Dorsolateral prefrontal cortex (tissue), 122 donors: ENCODE measurements at places on chromosomes 4 and X.

- DNase-seq: no peak
These were observed 58.0 kb downstream of the FAM53A start for GRCh38 chr4:1626151-1626550.

GRCh38 chr4:144374065-144374464 lies 233.5 kb upstream of the GYPA start:
- DNase-seq: no peak

GRCh38 chrX:41722214-41722613 lies 1.8 kb upstream of the GPR82 start:
- no peak for DNase-seq

GRCh38 chr4:75634281-75634680 lies 4.0 kb upstream of the CDKL2 start:
- no peak for DNase-seq

DNA sequence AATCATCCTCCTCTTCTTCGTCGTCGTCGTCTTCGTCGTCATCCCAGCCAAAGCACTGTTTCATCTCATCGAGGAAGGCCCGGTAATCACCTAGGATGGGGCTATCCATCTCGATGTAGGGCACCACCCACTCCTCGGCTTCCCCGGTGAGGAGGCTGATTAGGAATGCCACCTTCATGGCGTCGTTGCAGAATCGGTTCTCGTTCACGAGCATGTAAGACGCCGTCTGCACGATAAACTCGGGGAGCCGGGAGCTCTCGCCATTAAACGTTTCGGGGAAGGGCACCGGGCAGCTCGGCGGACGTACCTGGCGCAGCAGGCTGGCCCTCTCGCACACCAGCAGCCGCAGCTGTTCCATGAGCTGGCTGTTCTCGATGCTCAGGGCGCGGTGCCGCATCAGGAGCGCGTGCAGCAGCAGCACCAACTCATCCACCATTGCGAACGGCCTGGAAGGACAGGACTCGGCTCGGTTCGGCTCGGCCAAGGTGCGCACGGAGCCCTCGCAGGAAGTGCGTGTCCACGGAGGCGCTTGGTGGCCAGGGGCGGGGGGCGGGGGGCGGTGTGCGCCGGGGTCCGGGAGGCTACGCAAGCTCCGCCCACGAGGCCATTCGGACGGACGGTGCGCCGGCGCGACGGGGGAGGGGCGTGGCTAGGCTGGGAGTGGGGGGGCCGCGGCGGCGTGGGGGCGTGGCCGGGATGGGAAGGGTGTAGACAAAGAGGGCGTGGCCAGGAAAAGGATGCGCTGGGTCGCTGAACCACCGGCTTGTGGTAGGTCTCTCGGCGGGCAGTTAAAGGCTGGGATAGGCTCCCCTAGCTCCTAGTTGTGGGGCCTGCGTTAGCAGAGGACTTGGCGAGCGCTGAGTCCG lies at the start of gene LDOC1:
LDOC1 (minus strand) TSS at position 544 of the 866 bp plus-strand sequence; CDS start at position 436, 108 bp downstream.
- peak; percentile 80 for DNase-seq

DNA sequence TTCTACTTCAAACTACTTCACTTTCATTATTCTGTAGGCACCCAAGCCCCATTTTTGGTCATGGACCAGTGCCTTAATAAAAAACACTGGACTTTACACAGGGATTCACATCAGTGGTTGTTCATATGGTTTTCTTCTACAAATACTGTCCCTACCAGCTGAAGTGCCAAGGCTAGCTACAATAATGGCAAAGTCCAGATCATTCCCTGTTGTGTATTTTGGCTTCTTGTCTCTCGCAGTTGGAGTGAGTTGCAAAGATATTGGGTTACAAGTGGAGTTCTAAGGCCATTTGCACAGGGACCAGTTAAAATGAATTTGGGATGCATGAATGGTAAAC lies 16.7 kb upstream of the ANKRD17 start:
- DNase-seq: no peak

DNA sequence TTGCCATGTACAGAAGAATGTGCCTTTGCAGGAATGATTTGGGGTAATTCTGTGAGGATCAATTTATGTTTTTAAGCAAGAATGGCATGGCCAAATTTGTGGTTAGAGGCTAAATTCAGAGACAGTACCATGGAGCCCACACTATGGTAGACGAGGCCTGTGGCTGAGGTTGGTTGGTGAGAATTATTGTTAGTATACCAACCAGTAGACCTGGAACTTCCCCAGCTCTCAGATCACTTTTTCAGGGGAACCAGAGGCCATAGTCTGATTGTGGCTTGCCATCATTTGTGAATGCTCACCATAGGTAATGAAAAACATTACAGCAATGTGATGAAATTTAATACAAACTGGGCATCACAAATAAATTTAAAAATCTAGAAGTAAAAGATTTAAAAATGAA lies 56.3 kb downstream of the SHISA3 start:
- no peak for DNase-seq

GRCh38 chr4:86630629-86631028 lies 36.5 kb downstream of the PTPN13 start:
- DNase-seq: no peak

DNA sequence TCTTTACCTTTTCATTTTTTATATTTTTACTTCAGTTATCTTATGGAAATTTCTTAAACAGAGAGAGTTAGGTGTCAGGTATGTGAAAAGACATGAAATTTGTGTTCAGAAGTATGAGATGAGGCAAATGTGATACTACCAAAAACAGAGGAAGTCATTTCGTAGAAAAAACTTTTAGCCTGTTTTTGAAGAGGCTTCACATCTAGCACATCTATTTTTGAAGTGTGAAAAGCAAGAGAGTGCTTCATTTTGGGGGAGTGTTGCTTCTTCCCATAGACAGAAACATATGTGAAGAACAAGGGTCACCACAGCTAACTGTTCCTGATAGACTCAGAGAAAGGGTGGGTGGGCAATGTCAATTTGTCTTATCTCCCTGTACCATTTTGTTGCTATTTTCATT lies 125.3 kb downstream of the TET2 start:
- no peak for DNase-seq

DNA sequence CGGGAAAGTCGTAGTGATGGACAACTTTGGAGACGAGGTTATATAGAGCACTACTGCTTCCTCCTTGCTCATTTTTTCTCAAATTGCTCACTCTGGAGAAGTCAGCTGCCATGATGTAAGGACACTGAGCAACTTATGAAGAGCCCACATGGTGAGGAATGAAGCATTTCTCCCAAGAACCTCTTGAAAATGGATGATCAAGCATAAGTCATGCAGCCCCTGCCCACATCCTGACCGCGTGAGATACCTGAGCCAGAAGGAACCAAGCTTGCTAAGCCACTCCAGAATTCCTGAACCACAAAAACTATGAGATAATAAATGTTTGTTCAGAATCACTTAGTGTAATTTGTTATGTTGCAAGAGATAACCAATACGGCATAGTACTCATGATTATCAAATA lies 42.8 kb downstream of the PDE5A start:
- no peak for DNase-seq

GRCh38 chr4:41420541-41420940 lies 117.4 kb upstream of the LIMCH1 start:
- no peak for DNase-seq

GRCh38 chr4:157978680-157979361 lies 194.0 kb downstream of the GASK1B start:
- DNase-seq: peak; percentile 77

GRCh38 chr4:76208005-76208765 lies 5.4 kb downstream of the SCARB2 start:
- DNase-seq: peak; percentile 75

GRCh38 chr4:189048119-189048518 lies 892.6 kb upstream of the FRG1 start:
- DNase-seq: no peak

DNA sequence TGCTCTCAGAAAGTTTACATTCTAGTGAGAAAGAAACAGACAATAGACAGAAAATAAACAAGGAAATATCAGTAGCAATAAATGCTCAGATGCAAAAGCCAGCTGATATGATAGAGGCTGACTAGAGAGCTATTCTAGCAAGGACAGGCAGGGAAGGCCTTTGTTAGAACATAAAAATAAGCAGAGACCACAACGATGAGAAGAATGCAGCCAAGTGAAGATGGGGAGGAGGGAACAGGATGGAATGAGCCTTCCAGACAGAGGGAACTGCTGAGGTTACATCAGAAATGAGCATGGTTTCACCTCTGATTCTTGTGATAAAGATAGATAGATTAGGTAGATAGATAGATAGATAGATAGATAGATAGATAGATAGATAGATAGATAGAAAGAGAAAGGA lies 7.6 kb upstream of the SOWAHB start:
- no peak for DNase-seq

- DNase-seq: no peak
These were observed 6.4 kb downstream of the PPEF2 start for GRCh38 chr4:75895744-75896314.

GRCh38 chr4:1521821-1522361 lies 115.6 kb upstream of the NKX1-1 start:
- no peak for DNase-seq

DNA sequence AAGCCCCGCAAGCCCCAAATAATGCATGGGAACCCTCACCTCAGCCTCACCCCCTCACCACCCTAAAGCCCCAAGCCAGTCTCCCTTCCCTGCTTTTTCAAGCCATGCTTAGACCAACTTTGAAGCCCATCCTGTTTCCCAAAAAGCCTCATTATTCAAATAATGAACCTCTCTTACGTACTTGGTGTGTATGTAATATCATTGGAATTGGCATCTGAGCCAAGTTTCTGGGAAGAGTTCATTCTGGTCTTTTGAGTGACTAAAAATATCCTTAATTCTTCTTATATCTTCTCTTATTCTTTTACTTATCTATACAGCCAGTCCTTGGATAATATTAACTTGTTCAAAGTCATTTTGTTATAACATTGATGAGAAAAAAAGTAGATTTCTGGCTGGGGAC lies 875.8 kb upstream of the SLIT2 start:
- no peak for DNase-seq

- DNase-seq: no peak
These were observed 3.0 kb downstream of the BMP15 start for GRCh38 chrX:50913520-50913919.

GRCh38 chr4:184596617-184597185 lies 52.5 kb downstream of the CASP3 start:
- DNase-seq: no peak

DNA sequence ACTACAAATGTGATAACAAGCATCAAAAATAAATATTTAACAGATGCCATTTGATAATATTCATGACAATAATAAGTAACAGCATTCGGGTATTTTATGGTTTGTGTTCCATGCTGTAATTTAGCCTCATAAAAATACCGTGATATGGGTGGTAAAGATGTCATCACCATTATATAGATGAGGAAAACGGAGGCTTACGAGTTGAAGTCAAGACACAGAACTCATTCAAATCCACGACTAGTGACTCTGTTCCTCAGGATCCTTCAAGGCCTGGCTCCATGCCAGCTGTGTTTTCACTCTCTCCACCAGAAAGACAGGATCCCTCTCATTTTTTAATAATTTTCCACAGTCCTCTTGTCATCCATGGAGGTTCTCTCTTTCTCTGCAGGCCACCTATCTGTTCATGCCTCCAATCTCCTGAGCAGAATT lies 94.5 kb downstream of the APBB2 start:
- no peak for DNase-seq

DNA sequence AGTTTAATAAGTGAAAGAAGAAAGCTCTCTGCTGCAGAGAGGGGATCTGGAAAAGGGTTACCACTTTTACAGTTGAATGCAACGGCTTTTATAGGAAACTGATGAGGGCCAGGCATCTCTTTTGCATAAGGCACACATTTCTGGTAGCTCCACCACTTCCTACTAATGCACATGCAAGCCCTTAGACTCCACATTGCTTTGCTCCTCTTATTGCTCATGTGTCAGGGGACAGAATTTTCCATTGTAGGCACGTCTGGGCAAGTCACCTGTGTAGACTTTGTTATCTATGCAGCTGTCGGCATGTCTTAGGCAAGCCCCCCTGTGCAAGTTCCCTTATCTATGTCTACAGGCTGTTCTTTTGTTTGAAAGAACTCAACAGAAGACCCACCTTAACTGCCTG lies 294.6 kb upstream of the STS start:
- no peak for DNase-seq

- no peak for DNase-seq
These were observed 14.0 kb upstream of the CDKN2AIP start for GRCh38 chr4:183430317-183430993.

DNA sequence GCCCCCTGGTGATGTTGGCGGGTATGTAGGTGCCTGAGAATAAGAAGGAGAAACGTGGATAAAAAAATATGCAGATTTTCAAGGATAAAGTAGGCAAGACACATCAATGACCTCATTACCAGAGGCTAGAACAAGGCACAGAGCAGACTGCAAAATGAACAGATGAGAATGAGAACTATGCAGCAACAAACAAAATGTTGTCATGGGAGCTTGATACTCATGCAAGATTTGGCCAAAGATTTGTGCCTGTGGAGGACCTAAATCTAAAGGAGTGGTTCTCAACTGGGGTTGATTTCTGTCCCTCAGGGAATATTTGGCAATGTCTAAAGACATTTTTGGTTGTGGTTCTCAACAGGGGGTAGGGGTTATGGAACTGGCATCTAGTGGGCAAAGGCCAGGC lies 177.3 kb downstream of the FRMPD4 start:
- DNase-seq: no peak

GRCh38 chr4:57064811-57065711 lies 45.1 kb downstream of the IGFBP7 start:
- DNase-seq: no peak

- DNase-seq: no peak
These were observed 73.1 kb upstream of the EPGN start for GRCh38 chr4:74235135-74235534.

DNA sequence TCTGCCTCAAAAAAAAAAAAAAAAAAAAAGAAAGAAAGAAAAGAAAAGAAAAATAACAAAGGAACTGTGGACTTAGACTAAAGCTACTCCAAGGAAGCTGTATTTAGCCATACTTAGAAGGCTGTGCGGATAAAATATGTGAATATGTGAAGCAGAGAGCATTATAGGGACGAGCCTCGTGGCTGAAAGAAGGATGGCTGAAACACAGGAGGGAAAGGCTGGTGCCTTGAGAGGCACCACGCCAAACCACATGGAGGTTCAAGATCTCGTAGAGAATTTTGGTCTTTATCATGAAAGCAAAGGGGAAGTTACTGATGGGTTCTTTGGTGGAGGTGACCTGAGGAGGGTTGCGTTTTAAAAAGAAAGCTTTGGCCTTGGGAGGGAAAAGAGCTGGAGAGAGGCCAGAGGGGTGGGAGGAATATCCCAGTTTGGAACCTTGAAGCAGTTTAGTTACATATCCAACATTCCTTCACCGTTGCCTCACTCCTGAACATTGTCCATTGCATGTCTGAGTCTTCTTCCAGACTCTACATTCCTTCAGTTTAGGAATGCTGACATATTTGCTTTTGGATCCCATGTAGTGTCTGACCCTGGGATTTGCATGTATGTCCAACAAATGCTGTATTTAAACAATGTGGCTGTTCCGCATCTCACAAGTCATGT lies 82.5 kb downstream of the CPE start:
- no peak for DNase-seq

DNA sequence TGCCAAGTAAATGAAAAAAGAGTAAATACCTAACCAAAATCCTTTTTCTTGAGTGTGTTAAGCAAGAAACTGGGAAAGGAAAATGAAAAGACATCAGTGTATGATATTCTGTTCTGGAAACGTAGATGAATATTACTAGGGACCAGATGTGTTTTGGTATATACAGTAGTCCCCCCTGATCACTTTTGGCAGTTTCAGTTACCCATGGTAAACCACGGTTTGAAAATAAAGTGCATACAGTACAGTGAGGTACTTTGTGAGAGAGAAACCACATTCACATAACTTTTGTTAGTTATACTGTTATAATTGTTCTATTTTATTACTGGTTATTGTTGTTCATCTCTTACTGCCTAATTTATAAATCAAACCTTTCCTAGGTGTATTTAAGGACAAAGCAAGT lies 250.9 kb downstream of the TENM3 start:
- no peak for DNase-seq

- DNase-seq: no peak
These were observed 869.5 kb upstream of the EPHA5 start for GRCh38 chr4:66539745-66540144.
